ENCODE measurements at places on chromosomes 5 and 9.

- no peak for DNase-seq
Measured at GRCh38 chr9:93456022-93456421, 2.6 kb upstream of the FAM120AOS start.

GRCh38 chr9:90070931-90071660, 466.3 kb downstream of the GADD45G start:
- no peak for DNase-seq

- DNase-seq, result no peak
Measured at GRCh38 chr9:119677811-119678505, 308.7 kb upstream of the BRINP1 start.

- DNase-seq, result peak; percentile 91
Measured at GRCh38 chr5:105952875-105953274, 1717.9 kb downstream of the EFNA5 start.

GRCh38 chr9:137552022-137552768, 516 bp downstream of the MRPL41 start:
- DNase-seq, result no peak

GRCh38 chr5:42745856-42746255, 10.8 kb upstream of the CCDC152 start:
- DNase-seq, result no peak

GRCh38 chr5:179143446-179143845, 83.3 kb downstream of the ZNF354C start:
- no peak for DNase-seq

GRCh38 chr5:109223531-109223930, 186.2 kb downstream of the PJA2 start:
- DNase-seq, result no peak

- DNase-seq, result no peak
Measured at GRCh38 chr9:72271613-72272478, 93.2 kb downstream of the ZFAND5 start.

GRCh38 chr5:179696603-179697002, 2.2 kb upstream of the CANX start:
- no peak for DNase-seq

Data from NCI-H1930 (cell line).